Regular cardiac myocyte (primary cell): ENCODE measurements at places on chromosomes 16 and 17. TPM values are rescaled to one million over a fixed set of nuclear protein-coding genes. Genes with fewer than 3 reads are reported as not detected.

The SLFN14 gene
- total RNA-seq, result not detected in 2 replicates

The KIF18B gene
- total RNA-seq, result 1.1 and 10.2 TPM in 2 replicates

The TPSAB1 gene
- total RNA-seq, result not detected in 2 replicates

The CRLF3 gene
- total RNA-seq, result 19.4 and 27.6 TPM in 2 replicates

The WWP2 gene
- total RNA-seq, result 21.3 and 28.2 TPM in 2 replicates

The RHBDL3 gene
- under 0.01 TPM in 1 of 2 replicates, not detected in the other for total RNA-seq

The TBC1D26 gene
- under 0.01 TPM in 1 of 2 replicates, not detected in the other for total RNA-seq

The LHX1 gene
- not detected in 2 replicates for total RNA-seq

The GDPD1 gene
- total RNA-seq, result 0.96 and 1.7 TPM in 2 replicates

The TMEM98 gene
- 130 and 188 TPM in 2 replicates for total RNA-seq

The KLHL10 gene
- under 0.01 and 0.28 TPM in 2 replicates for total RNA-seq

The PRAC1 gene
- not detected in 2 replicates for total RNA-seq

The IGF2BP1 gene
- total RNA-seq, result 0.85 and 5.0 TPM in 2 replicates

The EXOC7 gene
- total RNA-seq, result 82.9 and 87.0 TPM in 2 replicates

The CLEC3A gene
- not detected in 2 replicates for total RNA-seq

The SLFN12 gene
- 41.2 and 43.1 TPM in 2 replicates for total RNA-seq

The PNMT gene
- not detected in 2 replicates for total RNA-seq

The FOXL1 gene
- 30.2 and 33.0 TPM in 2 replicates for total RNA-seq

The MARCHF10 gene
- under 0.01 and 0.38 TPM in 2 replicates for total RNA-seq

The KCNJ12 gene
- 0.38 and 1.7 TPM in 2 replicates for total RNA-seq

The RAPGEFL1 gene
- 0.77 and 0.85 TPM in 2 replicates for total RNA-seq

The RAB11FIP3 gene
- 11.3 and 12.8 TPM in 2 replicates for total RNA-seq

The ICAM2 gene
- total RNA-seq, result 22.4 and 27.9 TPM in 2 replicates

The TMEM208 gene
- 40.6 and 70.5 TPM in 2 replicates for total RNA-seq

The LUC7L3 gene
- 15.0 and 22.0 TPM in 2 replicates for total RNA-seq

The STXBP4 gene
- total RNA-seq, result 10.2 and 13.5 TPM in 2 replicates

The CMTM2 gene
- not detected in 2 replicates for total RNA-seq
